G401 (cell line): ENCODE measurements at places on chromosomes 13 and 19. TPM values are rescaled to one million over a fixed set of nuclear protein-coding genes. Genes with fewer than 3 reads are reported as not detected.
A peak's percentile ranks its signal among the peaks of the same experiment; 100 is the strongest.

Gene HIPK4
- total RNA-seq = not detected in 2 replicates

DNA sequence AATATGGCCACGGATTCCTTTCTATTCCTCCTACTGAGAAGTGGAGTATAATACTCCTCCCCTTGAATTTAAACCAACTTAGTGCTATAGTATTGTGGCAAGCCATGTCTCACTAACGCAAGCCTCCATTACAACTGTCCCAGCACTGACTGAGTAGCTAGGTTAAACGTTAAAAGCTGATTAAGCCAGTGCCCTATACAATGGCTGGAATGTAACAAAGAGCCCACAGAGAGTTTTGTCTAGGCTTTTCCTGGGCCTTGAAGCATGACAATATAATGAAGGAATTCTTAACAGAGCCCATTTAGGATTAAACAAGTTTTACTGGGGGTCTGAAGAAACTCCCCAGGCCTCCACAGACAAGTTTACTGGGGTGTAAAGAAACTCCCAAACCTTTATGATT lies 254.5 kb upstream of the DACH1 start:
- DNase-seq = no peak

GRCh38 chr19:49651029-49651819 lies 9.2 kb downstream of the SCAF1 start:
- no peak for DNase-seq

Gene NUDT19
- 7.2 and 11.8 TPM in 2 replicates for total RNA-seq

DNA sequence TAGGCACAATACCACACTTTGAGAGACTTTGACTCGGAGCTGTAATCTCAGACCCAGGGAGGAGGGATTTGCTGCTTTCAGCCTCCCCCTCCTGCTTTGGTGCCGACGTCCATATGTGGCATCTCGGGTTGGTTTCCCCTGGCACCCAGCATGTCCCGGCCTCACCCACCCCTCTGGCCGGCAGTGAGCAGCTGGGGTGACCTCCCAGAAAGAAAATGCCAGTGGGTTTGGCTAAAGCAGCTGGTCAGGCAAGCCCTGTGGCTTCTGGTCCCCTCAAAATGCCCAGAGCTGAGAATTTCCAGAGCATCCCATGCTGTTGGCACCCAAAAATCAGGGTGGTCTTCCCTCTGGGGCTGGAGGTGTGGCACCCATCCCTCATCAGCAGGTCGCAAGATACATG lies 34.1 kb downstream of the INSR start:
- DNase-seq = no peak

Gene C19orf18
- 0.31 TPM in 1 of 2 replicates, not detected in the other for total RNA-seq

DNA sequence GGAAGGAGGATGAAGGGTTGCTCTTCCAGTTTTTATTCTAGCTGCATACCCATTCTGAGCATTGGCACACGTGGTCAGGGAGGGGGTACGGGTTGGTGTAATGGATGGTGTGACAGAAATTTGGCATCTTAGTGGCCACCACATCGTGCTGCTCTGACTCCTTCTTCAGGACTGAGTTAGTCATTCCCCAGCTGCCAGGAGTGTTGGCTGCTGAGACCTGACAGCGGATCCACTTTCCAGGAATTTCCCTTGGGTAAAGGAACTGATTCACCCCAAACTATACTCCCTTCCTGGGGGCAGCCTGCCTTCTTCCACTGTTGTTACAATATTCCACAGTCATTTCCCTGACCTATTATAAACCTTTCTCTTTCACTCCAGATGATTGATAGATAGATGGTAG lies 595.5 kb upstream of the KLHL1 start:
- no peak for DNase-seq

DNA sequence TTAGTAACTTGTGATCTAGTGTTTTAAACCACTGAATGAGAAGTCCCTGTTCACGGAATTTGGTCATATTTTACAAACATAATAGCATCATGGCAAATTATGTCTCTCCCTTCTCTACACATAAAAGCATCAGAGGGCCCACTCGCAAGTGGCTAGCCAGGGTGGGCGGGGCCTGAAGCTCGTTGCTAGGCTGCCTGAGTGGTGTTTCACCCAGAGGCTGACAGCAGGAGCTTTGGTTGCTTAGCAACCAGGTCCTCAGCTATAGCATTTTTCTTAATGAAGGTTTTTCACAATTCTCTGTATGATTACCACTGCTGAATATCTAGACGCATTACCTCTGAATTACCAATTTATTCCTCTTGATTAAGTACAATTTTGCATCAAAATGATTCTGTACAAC lies 126.5 kb downstream of the NALCN start:
- DNase-seq = no peak

DNA sequence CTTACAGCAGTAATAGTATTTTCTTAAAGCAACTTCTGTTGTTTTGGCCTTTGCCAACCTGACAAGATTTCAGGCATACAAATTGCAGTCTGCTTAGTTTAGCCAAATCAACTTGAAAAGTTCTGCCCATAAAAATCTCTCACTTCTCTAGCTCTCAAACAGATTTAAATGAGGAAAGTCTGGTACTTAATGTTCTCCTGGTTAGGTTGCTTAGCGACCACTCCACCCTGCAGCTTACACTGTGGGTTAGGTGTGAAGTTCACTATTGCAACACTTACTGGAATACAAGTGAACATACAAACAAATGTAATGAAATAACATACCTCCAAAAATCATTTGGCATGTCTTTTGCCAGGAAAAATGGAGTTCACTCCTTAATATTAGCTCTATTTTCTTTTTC lies 178.7 kb upstream of the PCDH9 start:
- DNase-seq = no peak

DNA sequence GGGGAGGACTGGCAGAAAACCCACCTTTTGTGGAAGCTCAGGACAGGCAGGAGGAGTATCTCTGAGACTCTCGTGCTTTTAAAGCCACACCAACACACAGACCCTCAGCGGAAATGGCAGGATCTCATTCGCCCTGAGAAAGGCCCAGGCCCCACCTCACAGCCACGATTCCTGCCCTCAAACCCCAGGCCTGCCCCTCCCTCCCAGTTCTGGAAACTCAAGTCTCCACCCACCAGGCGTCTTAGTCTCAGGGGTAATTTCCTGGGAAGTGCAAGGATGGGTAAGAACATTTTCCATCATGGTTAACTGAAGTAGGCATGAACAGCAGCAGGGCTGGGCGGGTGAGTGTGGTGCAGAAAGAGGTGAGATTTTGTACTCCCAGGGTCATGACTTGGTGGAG lies 8.0 kb upstream of the PDE4C start:
- DNase-seq = no peak

DNA sequence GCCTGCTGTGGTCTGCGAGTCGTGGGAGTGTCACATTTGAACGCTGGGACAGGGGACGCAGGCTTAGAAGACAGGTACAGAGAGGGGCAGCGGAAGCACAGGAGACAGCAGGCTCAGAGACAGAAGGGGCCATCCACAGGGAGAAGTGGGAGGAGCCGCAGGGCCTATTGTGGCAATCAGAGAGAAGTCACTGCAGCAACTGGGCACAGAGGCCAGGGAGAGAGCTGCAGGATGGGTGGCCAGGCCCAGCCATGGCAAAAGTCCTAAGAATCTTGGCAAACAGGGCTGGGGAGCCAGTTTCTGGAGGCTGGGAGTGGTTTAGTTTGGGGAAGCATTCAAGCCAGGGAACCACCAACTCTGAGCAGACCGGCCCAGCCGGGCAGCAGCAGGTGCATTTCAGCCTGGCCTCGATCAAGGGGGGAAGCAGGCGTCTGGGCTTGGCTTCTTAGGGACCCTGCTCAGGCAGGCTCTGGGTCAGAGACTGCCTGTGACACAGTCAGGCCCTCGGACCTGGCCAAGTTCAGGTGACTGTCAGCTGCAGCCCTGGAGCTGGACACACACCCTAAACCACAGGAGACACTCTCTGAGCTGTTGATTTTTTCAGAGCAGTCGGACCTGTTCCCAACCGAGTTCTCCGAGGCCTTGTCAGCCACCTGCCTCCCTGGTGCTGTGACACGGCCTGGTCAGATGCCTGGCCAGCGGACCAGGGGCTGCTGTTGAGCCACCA lies 11.8 kb downstream of the SH3GL1 start:
- peak; percentile 75 for DNase-seq

GRCh38 chr13:87884884-87885283 lies 213.7 kb downstream of the SLITRK5 start:
- DNase-seq = no peak

Gene CYP4F2
- 2.3 and 6.3 TPM in 2 replicates for total RNA-seq

- no peak for DNase-seq
Measured at GRCh38 chr19:1080360-1081161, 13.6 kb downstream of the ARHGAP45 start.

- no peak for DNase-seq
Measured at GRCh38 chr19:30254158-30254557, 118.0 kb upstream of the ZNF536 start.

DNA sequence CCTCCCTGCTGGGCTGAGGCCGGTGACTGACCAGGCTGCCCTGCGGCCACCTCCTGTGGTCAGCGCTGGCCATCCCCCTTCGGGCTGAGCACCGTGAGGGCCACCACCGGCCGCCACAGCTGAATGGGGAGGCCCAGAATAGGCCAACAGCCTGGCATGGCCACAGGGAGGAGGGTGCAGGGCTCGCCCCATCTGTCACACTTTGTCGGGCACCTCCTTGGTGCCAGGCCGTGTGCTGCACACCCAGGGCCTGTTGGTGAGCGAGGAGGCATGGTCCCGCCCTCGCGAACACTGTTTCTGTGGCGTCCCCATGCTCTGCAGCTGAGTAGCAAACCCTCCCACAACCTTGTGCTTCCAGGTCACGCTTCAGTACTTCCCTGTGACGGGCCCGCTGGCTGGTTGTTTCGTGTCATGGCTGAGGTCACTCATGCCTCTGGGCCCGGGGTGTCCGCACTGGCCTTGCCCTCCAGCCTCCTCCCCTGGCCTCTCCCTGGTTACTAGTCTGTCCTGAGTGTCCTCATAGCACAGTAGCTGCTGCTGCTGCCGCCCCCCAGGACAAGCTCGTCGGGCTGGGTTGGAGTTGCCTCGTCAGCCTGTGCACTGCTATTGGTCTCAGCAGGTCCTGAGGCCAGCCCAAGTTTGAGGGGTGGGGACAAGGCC lies 15.2 kb downstream of the EPN1 start:
- peak; percentile 14 for DNase-seq

DNA sequence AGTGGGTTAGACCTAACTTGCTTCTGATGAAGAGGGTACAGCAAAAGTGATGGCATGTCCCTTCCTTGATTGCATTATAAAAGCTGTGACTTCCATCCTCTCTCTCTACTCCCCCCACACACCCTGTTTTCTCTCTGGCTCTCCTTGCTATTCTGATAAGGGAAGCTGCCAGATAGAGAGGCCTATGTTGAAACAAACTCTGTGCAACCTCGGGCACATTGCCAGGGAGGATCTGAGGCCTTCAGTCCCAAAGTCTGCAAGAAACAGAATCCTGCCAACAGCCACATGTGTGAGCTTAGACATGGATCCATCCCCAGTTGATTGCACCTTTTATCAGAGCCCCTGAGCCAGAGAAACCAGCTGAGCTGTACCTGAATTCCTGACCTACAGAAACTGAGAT lies 44.8 kb upstream of the ARGLU1 start:
- no peak for DNase-seq

GRCh38 chr19:5205937-5206750 lies 134.5 kb downstream of the PTPRS start:
- no peak for DNase-seq

DNA sequence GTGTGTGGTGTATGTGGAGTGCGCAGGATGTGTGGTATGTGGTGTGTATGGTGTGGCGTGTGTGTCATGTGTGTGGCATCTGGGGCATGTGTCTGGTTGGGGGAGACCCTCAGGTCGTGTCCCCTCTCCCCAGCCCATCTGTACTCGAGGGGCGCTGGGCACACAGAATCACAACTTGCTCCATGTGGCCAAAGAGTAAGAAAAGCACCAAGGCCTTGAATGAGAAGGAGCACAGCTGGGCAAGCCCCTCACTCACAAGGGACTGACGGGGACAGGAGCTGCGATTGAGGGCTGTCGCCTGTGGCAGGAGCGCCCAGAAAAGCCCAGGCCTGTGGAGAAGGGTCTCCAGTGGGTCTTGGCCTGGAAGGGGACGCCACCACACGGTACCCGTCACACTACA lies 62.8 kb downstream of the PEPD start:
- DNase-seq = no peak

GRCh38 chr13:90979059-90979458 lies 368.4 kb upstream of the MIR17HG start:
- DNase-seq = no peak

GRCh38 chr13:51240178-51240577 lies 18.0 kb downstream of the FAM124A start:
- no peak for DNase-seq

DNA sequence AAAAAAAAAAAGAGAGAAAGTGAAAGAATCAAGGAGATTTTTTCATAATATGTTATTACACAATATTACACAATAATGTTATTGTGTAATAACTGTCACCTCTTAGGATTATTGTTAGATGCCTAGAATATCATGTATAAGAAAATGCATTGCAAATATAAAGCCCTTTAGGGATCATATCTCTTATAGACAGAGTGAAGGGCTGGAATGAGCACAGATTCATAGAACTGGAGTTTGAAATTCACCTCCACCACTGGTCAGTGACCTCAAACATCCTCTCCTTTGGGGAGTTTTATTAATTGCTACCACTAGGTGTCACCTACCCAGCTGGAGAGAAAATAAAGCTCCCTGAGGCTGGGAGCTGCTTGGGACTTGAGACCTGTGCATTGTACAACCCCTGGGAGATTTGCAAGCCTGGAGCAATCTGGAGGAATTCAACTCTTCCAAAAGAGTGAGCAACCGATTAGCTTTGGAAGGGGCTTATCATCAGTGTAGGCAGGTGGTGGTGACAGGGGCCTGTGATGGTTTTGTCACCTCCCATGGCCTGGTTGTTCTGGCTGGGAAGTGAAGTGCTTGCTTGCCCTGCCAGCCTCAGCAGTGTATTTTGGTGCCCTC lies 30.3 kb upstream of the FRY start:
- no peak for DNase-seq

DNA sequence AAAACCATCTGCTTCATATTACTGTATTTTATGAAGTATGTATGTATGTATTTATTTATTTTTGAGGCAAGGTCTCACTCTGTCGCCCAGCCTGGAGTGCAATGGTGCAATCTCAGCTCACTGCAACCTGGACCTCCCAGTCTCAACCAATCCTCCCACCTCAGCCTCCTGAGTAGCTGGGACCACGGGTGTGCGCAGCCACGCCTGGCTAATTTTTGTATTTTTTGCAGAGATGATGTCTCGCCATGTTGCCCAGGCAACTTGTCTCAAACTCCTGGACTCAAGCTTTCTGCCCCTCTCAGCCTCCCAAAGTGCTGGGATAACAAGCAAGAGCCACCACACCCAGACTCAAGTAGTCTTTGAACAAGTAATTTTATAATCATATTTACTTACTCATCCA lies 5.5 kb downstream of the KATNAL1 start:
- no peak for DNase-seq

Gene ICAM5
- total RNA-seq = 13.2 and 14.8 TPM in 2 replicates

DNA sequence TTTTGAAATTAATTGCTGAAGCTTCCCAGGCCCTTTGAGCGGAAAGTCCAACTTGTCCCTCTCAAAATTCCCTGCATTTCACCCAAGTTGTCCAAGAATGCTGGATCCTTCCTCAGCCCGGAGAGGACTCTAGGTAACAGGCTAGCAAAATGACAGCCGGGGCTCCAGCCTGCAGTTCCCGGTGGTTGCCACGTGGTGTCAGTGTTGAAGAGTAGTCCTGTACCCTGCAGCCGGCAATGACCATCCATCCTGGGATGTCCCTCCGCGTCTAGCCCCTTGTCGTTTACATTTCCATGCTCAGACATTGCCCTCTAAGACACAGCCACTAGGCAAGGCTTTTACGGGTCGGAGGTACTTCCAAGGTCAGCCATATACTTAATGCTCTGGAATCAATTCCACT lies 31.4 kb upstream of the MTIF3 start:
- DNase-seq = peak; percentile 58

Gene GJB6
- total RNA-seq = not detected in 2 replicates

Gene MEDAG
- total RNA-seq = not detected in 2 replicates
